ENCODE measurements at places on chromosomes 6 and 20.

- DNase-seq: no peak
Observed at GRCh38 chr6:80338201-80338836, 231.8 kb downstream of the BCKDHB start.

GRCh38 chr20:58980711-58981627 lies at the start of gene NELFCD:
Gene NELFCD, plus strand, starts transcription at chr20:58981256. Its CDS starts 54 bp downstream, at chr20:58981310.
- peak; percentile 18 for DNase-seq

DNA sequence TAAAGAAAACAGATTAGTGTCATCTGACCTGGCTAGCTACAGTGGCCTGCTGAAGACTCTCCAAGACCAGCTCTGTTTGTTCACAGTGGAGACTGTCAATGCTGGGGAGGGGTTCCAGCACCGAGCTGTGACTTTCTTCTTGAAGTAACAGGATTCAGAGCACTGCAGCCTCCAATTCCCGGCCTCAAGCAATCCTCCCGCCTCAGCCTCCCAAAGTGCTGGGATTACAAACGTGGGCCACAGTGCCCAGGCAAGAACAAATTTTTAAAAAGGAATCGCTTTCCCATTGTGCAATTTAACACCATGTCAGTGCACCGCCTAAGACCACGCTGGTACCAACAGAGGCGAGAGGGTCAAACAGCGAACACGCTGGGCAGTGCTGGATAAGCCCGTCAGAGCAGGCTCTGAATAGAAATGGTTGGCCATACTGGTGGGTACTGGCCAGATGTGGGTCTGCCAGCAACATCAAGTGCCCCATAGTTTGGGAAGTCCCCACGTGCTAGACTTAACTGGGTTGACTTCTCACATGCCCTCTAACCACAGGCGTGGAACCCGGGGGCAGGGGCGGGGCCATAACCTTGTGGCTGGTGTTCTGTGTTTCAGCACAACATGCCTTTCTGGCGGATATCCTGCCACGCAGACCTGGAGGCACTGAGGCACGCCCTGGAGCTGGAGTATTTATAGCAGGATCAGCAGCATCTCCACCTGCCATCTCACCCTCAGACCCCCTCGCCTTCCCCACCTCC lies 168.9 kb downstream of the ZMYND8 start:
- DNase-seq: no peak

DNA sequence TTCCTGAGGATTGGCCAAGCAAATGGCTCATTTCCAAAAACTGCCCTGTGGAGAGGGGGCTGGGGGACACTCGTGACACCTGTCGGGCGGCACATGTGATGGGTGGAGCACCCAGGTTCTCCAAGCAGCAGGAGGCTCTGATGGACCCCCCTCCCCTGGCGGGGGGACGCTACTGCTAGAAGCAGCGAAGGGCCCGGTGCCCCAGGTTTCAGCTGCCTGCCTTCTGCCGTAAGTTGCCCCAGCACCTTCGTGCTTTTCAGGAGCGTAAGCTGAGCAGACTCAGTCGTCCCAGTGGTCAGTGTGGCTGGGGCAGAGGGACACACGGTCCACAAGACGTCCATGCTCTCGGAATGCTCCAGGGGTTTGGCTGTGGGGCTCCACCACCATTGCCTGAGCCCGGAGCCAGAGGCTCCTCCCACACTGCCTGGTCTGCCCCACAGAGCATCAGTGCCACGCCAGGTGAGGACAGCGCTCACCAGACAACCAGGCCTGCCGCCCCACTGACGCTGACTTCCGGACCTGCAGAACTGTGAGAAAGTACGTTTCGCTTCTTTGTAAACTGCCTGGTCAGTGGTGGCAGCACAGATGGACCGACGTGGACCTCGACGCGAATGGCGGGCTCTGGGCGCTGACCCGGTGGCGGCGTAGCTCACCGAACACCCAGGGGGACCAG lies 4.1 kb upstream of the ADRM1 start:
- DNase-seq: no peak

- no peak for DNase-seq
Observed at GRCh38 chr6:104064876-104065275, 794.8 kb downstream of the HACE1 start.

DNA sequence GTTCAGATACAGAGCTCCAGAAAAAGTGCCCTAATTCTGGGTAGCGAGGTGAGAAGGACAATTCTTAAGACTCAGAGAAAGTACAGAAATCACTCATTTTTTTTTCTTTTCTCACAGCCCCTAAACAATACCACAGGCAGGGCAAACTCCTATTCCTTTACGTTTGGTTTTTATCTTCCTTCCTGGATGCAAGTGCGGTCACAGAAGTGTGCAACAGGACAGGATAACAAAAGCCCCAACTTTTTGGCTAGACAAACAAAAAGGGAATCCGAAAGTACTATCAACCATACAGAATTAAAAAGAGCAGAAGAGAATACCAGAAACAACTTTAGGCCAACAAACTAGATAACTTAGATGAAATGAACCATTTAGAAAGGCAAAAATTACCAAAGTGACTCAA lies 18.4 kb upstream of the BEND6 start:
- DNase-seq: no peak

DNA sequence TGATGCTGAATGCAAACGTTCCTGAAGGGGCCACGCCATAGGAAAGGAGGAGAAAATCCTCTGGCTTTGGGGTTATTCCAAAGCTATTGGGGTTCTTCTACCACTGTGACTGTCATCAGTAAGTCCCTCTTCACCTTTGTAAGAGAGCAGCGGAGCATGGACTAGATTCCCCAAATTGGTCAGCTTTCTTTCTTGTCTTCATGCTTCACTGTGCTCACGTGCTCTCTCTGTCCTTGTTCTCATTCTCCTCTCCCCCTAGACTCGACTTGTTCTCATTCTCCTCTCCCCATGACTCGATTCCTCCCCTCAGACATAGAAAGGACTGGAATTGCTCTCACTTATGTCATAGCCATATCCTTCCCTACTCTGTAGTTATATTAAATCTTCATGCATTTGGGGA lies 54.8 kb upstream of the ADGRG6 start:
- DNase-seq: no peak

- no peak for DNase-seq
Observed at GRCh38 chr6:11200356-11200755, 32.1 kb downstream of the NEDD9 start.

DNA sequence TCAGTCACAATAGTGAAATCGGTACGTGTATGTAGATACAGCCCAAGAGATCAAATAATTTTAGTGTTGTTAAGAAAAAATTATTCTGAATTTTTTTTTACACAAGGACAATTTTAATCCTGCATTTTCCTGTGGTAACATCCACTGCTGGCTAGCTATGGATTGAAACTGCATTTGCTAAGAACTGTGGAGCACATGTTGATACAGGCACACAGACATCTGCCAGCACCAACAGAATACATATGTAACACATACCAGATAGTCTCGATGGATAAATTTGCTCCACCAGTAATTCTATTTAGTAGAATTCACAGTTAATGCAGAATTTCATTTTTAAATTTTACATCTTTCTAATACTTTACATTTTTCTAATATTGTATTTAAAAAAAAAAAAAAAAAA lies 2.2 kb downstream of the ASIP start:
- no peak for DNase-seq

GRCh38 chr6:3798055-3798919 lies 46.8 kb upstream of the PXDC1 start:
- DNase-seq: no peak

- no peak for DNase-seq
Observed at GRCh38 chr6:10271982-10272381, 142.9 kb downstream of the TFAP2A start.

GRCh38 chr20:23147964-23148730 lies 62.0 kb upstream of the CD93 start:
- DNase-seq: no peak

DNA sequence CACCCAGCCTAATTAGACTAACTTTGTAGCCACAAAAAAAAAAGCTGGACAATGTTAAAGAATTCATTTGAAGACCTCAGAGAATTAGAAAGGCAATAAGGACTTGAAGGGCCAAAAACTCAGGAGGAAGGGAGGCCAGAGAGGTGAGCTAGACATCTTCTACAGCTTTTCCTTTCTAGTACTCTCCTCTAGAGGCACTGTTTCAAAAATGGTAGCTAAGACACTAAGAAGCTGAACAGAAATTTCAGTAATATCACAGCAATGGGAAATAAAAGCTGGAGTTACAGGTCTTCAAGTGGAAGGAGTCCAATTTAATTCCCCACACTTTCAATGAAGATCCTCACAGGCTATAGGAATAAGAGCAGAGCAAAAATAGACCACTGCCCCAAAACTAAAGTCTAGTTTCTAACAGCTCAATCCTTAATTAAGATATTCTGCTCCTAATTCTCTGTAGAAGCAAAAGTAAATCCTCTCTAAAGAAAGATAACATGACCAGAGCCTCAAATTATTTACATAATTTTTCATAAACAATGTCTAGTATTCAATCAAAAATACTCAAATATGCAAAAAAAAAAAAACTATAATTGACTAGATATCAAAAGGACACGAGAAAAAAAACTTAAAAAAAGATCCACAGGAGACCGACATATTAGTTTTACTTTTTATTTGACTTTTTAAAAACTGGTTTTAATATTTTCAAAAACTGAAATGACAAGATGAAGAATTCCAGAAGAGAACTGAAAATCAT lies 63.7 kb downstream of the RNGTT start:
- no peak for DNase-seq

GRCh38 chr6:145453376-145453775 lies 281.9 kb downstream of the EPM2A start:
- no peak for DNase-seq

GRCh38 chr6:122804962-122805485 lies 16.0 kb downstream of the SMPDL3A start:
- DNase-seq: no peak

DNA sequence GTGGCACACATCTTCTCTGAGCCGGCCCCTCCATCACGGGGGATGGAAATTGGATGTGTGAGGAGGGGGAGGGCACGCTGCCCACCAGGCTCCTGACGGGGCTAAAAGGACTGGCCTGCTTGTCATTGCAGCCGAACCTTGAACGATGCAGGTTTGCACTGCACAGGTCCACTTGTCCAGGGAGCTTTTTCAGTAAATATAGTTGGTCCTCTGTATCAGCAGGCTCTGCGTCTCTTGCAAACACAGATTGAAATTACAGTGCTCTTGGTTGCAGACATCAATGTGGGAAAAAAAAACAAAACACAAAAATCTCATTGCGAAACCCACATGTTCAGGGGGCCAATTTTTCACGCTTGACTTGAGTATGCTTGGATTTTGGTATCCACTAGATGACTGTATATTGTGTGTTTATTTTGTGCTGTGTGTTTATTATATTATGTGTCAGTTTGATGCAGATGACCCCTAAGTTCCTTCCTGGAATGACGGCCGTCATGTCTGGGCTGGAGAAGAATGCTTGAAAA lies 29.2 kb downstream of the ERMARD start:
- DNase-seq: no peak

- no peak for DNase-seq
Observed at GRCh38 chr6:169959136-169960002, 207.9 kb downstream of the ERMARD start.

DNA sequence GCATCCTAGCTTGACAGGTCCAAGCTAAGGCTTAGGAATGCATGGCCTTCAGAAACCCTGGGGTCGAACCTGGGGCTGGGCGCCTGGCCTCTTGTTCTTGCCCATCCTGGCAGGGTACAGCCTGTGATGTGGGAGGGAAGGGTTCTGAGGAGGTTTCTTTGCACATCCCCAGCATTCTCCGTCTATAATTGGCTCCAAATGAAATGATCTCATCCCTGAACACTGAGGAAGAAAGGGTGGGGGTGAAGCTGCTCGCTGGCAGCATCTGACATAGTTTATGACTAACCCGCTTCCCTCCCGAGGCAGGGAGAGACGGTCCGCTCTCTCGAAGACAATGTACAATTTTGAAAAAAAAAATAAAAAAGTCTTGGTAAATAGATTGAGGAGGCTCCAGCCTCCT lies 67.1 kb upstream of the ZNFX1 start:
- peak; percentile 54 for DNase-seq

DNA sequence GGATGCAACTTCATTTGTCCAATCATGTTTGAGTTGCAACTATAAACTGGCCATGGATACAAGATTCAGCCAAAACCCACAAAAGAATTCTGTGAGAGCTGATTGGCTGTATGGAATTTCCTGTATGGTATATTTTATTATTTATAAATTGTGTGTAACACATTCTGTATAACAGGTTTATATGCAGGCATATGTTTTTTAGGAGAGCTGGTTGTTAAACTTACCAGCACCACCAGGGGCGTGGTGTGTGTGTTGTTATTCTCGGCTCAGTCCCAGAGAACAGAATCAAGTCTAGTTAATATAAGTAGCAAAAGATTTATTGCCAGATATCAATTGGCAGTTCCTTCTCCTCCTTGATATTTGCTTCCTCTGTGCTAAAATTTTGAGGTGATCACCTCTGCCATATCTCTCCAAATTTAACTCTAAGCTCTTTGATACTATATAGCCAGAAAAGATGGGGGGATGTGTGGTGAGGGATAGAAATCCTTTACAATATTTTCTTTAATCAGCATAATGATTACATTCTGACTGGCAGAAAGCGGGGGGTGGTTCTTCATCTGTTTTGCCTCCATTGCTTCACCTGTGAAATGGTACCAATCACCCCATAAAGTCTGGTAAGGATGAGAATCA lies 22.9 kb downstream of the CNBD2 start:
- DNase-seq: no peak

- no peak for DNase-seq
Observed at GRCh38 chr20:43878776-43879175, 35.9 kb upstream of the TOX2 start.

- peak; percentile 28 for DNase-seq
Observed at GRCh38 chr6:140537211-140537610, 1162.8 kb upstream of the CITED2 start.

DNA sequence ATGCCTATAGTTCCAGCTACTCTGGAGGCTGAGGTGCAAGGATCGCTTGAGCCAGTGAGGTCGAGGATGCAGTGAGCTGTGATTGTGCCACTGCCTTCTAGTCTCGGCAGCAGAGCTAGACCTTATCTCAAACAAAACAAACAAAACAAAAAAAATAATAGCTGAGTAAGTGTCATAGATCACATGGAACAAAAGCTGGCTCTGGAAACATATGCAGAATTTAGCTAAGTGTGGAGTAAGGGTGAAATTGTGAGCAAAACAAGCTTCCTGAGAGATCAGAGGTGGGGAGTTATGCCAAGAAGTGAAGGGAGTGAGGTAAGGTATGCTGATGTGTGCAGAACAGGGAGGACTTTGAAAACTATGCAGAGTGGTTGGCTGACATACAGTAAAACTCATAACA lies 18.7 kb downstream of the SGK1 start:
- peak; percentile 78 for DNase-seq

DNA sequence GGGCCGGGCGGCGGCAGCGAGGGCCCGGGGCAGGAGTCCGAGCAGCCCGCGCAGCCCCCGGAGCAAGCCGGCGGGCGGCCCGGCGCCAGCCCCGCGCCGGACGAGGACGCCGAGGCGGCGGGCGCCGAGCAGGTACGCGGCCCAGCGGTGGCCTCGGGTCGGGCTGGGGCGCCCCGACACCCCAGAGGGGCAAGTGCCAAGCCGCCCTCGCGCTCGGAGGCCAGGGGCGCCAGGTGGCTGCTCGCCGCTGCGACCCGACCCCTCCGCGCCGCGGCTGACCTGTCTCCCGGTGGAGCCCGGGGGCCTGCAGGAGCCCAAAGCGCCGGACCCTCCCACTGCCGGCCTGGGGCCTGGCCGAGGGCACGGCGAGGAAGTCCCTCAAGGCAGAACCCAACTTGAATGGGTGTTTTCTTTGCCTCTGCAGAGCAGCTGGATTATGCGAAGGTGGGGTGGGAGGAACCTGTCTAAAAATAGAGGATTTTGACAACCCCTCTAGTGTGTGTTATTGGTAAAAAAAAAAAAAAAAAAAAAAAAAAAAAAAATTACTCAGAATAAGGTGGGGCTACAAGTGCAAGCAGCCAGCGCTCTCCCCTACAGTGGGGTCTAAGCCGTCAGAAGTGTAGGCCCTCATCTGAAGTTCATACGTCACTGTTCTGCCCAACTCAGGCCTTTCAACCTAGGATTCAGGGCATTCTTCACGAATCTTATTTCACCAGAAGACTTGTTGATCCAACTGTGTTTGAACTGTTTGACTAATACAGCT lies 609 bp downstream of the OGFRL1 start:
- no peak for DNase-seq

Data from retinal pigment epithelial cell (primary cell).